Stimulated activated CD4-positive, alpha-beta T cell treated with anti-CD3 and anti-CD28 coated beads, TNF-alpha, amount 100 ng/mL, for 24 hours (primary cell): ENCODE measurements at places on chromosomes 1 and 21.

DNA sequence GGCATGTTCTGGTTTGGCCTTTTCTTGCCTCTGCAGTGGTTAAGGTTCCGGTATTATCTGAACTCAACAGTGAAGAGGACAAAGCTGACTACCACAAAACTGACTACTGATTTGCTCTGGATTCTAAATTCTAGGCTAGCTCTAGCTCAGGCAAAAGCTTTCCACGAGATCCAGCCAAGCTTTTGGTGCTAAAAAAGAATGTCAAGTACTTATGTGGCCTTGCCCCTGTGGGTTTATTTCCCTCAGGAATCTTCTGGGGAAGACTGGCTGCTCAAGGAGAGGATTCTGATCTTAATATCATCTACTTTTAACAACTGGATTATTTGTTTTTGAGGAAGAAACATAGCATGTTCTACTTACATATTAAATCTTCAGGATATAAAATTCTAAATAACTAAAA is 26.1 kb upstream of the MTMR11 start:
- DNase-seq = no peak

GRCh38 chr1:43049481-43049880 is 90.8 kb upstream of the SLC2A1 start:
- DNase-seq = no peak

GRCh38 chr1:79741720-79742421 is 735.3 kb upstream of the ADGRL4 start:
- DNase-seq = no peak

- DNase-seq = no peak
Measured at GRCh38 chr1:87137342-87137739, 191.3 kb upstream of the LMO4 start.

GRCh38 chr1:236002572-236002971 is 62.3 kb downstream of the NID1 start:
- DNase-seq = no peak

DNA sequence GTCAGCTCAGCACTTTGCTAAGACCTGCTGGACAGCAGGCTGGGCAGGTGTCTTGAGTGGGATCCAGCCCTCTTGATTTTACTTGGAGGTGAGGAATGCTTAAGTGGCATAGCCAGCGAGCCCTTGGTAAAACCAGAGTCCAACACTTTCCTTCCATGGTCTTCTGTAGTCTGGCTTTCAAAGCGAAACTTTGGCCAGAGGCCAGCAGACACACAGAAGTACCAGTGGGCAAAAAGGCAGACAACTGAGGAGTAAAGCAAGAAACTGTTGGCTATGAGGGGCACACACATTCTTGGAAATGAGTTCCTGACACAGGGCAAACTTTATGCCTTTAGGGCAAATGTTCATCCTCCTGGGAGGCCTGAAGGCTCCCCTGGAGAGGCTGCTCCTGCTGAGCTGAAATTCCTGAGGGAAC is 281.0 kb upstream of the POU3F1 start:
- no peak for DNase-seq

DNA sequence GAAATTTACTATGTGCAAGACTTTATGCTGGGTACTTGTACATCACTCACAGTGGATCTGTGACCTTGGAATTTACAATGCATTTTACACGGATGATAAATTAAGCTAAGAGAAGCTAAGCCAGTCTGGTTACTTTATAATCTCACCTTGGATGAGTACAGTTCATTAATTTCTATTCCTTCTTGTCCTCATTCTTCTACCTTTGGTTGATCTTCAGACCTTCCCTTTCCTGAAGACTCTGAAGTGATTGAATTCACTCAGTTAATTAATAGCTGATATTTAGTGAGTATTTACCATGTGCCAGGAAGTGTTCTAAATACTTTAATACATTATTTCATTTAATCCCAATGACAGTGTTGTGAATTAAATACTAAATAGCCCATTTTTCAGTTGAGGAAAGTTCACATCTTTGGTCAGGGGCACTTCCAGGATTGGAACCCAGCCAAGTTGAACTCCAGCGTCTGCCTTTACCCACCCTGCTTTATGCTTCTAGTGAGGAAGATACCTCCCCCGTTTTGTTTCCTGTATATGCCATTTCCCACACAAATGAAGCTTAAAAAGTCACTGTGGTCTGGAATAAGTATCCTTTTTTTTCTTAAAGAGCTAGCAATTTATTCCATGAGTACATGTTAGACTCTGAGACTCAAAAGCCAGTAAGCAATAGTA is 146.6 kb downstream of the TLR5 start:
- DNase-seq = no peak

GRCh38 chr1:205142102-205142469 is 20.3 kb upstream of the RBBP5 start:
- no peak for DNase-seq

GRCh38 chr1:54007613-54008012 is 10.4 kb downstream of the LDLRAD1 start:
- DNase-seq = no peak

DNA sequence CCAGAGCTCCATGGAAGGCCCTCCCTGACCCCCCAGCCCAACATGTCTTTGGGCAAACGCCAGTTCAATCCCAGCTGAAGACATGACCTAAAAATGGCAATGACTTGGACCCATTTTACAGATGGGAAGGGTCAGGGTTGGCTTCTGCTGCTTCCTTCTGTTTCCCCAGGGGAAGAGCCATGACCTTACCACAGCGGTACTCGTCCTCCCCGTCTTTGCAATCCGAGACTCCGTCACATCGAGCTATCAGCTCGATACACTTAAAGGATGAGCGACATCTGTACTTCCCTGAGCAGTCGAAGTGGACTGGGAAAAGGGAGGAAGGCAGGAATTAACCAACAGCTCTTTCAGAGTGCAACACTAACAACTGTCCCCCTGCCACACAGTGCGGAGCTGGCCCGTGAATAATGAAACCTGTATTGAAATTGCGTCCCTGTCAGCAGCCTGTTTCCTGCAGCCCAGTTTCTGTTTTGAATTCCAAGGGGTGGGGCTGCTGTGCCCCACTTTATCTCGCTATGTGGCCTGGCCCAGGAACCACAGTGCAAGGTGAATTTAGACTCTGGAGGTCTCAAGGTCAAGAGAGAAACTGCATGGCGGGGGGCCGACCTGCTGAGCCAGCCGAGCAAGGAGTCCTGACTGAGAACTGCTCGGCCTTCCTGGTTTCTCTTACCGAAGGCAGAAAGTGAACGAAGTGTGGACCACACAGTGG is 7.0 kb downstream of the TMPRSS3 start:
- no peak for DNase-seq

GRCh38 chr1:55310505-55310971 is 95.4 kb upstream of the USP24 start:
- no peak for DNase-seq

DNA sequence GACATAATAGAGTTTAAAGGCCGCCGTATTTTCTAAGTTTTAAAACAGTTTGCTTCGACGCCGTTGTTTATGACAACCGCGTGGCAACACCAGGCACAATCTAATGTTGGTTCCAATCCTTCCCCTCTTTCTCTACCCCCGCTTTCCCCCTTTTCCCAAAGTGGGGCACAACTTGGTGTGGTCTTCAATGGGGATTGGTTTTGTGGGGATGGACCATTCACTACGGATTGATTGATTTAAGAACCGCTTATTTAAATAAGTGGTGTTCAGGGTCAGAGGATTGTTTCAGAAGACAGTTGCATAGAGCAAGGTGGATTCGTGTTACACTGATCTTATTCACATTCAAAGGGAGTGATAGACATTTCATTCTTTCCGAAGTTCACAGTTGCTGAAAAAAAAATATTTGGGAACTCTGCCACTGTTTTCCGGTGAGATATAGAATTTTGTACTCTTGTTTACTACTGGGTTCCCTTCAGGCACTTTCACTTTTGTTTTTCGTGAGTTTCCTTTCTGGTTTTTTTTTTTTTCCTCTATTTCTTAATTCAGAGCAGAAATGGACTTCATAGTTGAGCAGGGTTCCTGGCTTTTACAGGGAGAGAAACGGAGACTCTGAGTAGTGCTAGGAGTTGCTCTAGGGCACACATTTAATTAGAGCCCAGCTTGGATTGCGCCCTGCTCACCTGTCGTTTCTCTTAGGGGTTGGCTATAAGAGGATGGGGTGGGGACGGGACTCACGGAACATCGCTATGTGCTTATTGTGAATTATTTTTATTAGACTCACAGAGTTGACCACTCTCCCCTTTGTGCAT is 79.6 kb upstream of the AK4 start:
- no peak for DNase-seq

- no peak for DNase-seq
Measured at GRCh38 chr1:66852870-66853269, 51.8 kb upstream of the INSL5 start.

GRCh38 chr1:95437781-95438180 is 203.8 kb downstream of the RWDD3 start:
- no peak for DNase-seq

DNA sequence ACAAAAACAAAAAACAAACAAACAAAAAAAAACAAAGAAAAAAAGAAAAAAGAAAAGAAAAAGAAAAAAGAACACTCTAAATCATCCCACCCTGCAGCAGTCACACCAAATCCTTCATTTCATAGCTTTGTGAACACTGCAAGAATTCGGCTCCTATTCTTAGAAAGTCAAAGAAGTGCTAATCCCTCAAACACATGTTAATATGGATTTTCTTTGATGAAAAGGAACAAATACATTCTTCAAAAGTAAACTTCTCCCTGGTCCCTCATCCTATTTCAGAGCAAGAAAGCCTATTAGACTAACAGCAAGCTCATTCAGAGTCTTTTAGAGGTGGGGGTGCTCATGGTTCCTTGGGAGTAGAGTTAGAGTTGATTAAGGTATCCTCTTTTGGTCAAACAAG is 7.2 kb upstream of the MRPL39 start:
- no peak for DNase-seq

DNA sequence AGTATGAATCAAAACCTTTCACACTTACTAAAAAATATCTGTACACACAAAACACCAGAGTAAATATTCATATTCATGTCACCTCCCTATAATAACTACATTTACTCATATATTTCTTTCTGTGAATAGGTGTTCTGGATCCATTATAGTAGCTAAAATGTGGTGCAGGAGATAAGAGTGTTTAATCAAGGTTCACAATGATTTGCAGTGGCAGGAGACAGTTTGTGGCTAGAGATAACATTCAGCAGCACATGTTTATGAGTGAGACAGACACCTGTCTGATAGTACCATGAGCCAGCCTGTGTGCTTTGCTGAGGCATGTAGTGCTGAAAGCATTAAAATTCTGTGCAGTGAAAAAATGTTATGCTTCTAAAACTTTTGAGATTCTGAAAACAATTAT is 410.3 kb downstream of the SRGAP2C start:
- no peak for DNase-seq

DNA sequence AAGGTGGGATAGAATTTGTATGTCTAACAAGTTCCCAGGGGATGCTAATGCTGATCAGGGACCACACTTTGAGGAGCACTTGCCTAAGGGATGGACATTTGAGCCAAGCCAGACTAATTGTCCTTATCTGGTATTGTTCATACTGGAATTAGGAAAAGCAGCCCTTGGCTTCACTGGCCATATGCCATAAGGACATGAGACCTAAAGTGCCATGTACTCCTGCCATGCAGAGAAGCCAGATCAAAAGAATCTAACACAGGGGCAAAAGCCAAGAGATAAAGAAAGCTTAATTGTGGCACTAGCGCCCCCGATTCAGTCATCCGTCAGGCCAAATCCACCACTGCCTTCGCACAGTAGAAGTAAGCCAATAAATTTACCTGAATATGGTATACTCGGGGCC is 45.7 kb downstream of the RNF11 start:
- DNase-seq = no peak

GRCh38 chr21:33696465-33696864 is 54.2 kb downstream of the ITSN1 start:
- no peak for DNase-seq

- DNase-seq = no peak
Measured at GRCh38 chr1:149903836-149904491, 4.6 kb downstream of the BOLA1 start.

DNA sequence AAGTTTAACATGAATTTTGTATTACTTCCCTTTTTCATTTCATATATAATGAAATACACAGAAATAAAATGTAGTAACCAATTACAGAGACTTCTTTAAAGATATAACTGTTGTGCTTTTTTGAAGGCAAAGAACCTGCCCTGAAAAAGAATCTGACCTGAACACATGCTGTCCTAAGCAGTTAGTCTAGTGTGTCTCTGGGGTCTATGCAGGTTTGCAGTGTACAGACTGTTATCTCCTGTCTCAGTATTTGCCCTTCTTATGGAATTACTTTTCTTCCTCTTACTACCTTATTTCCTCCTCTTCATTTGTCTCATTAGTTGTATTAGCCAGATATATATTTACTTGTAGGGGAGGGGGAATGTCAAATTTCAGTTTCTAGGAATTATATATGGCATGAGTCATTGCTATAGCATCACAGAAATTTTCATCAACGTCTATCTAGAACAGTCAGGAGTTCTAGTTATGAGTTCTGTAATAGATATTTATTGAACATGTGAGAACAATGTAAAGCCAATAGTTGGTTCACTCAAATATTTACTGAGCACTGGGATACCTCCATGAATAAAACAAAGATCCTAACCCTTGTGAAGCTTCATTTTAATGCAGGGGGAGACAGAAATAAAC is 28.4 kb upstream of the PLEKHO1 start:
- no peak for DNase-seq

GRCh38 chr1:228228601-228229074 is 20.8 kb downstream of the OBSCN start:
- DNase-seq = no peak

- DNase-seq = no peak
Measured at GRCh38 chr1:246445503-246445902, 61.6 kb downstream of the SMYD3 start.

- no peak for DNase-seq
Measured at GRCh38 chr21:31211836-31212235, 132.2 kb downstream of the TIAM1 start.

- no peak for DNase-seq
Measured at GRCh38 chr21:34874684-34875513, 174.2 kb downstream of the RUNX1 start.

DNA sequence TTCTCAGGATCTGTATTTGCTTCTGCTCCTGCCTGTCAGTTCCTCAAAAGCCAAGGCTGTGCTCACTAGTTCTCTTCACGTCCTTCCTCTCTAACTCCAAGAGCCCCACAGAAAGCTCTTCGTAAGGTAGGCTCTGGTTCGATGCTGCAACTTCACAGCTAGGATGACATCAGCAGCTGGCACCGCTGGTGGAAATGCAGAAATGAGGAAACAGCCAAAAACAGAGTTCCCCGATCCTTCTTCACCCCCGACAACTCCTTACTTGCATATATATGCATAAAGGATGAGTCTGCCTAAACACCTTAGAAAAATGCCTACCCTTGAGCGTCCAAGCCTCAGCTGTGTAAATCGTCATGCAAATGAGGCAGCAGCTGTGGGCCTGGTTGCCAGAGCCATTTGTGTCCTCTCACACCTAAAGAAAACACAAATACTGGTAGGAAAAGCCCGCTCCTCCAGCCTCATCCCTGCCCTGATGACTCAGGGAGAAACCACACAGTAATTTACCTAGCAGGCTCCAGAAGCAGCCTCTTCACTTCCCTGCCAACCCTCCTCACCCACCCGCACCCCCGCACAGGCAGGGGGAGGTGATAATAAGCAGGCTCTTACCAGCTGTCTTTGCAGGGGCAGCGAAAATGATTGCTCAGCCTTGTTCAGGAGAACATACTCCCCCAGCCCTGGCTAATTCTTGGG is 28.2 kb downstream of the BATF3 start:
- DNase-seq = no peak
